ENCODE measurements at places on chromosomes 11 and 22.

- no peak for DNase-seq
Observed at GRCh38 chr11:80365980-80366379, 925.1 kb upstream of the TENM4 start.

DNA sequence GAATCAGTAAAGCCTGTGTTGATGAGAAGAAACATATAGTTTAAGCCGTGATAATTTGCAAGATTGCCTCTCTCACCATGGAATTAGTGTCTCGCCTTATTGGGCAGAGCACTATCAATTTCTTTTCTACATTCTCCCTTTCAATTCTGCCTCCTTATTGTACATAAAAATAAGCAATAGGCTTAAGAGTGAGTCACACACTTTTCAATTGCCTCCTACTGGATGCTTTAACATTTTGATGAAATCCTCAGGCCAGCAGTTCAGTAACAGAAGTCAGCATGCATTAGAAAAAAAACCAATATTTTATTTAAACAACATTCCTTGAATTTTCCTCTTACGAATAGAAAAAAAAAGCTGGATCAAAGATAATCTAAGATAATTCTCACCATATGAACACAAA, 33.8 kb upstream of the VWA5A start:
- DNase-seq = no peak

GRCh38 chr11:12744826-12745502, 70.7 kb downstream of the TEAD1 start:
- no peak for DNase-seq

GRCh38 chr11:4539603-4540219, 5.3 kb upstream of the OR52M1 start:
- peak; percentile 14 for DNase-seq

DNA sequence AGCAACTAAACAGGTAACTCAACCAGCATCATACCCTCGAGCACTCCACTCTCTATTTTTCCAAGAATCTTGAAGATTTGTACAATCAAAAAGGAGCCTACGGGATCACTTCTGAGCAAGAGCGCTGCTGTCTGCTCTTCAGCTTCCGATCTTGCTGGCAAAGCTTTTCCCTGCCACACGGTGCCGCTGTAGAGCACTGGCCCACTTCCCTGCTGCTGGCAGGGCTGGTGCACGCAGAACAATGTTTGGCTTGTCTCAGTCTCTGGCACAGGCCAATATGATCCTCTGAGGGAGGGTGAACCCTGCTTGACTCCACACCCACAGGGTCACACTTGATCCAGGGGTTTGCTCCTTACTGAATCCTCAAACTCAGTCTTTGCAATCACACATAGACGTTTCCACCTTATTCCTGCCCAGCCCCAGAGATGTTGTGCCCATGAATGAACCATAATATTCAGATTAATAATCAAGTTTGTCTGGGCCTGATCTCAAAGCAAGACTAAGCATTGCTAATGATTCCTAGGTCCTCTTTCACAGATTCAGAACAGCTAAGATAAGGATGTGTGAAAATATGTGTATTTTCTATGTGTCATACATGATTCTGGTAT, 536.6 kb downstream of the SOX6 start:
- no peak for DNase-seq

DNA sequence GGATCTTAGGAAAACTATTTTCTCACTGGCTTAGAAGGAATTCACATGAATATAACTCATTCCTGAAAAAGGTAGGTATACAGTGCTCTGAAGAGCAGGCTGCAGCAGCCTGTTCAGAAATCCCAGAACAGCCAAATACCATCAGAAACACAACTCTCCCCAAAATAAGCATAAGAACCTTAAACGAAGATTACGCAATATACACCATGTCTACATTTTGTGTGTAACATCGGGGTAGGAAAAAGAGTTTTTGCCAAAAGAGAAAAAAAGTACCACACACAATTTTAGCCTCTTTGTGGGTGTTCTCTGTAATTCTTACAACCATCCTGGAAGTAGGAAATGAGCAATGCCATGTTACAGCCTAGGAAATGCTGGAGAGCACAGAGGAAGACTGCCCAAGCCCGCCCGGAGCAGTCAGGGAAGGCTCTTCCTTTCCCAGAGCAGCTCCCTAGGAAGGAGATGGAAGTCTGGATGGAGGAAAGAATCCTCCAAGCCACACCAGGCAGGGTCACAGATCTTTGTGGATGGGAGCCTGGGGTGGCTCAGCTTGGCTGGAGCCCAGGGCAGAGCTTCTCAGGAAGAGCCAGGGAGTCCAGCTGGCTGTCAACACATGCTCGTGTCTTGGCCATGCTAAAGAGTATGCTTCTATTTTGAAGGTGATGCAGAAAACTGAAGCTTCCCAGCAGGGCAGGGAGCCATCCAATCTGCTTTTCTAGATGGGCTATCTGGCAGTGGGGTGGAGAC, 49.7 kb upstream of the ARFGAP3 start:
- no peak for DNase-seq

DNA sequence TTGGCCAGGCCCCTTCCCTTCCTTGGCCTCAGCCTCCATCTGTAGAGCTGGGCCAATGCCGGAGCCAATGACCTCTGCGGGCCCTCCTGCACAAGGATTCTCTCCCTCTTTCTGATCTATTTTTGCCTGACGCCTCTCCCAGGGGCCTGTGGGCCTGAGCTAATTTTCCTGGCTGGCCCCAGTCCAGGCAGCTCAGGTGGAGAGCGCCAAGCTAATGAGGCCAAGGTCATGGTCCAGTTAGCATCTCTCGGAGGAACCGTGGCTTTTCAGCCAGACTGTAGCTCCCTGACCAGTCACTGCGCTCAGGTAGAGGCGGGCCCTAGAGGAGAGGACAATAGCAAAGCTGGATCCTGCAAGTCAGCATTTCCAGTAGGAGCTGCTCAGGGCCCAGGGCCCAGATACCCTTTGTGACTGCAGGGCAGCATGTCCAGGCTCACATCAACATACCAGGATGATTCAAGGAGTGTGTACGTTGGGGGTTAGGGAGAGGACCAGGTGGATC, 43.5 kb downstream of the APOL3 start:
- DNase-seq = no peak

GRCh38 chr11:12716816-12717215, 42.6 kb downstream of the TEAD1 start:
- no peak for DNase-seq

DNA sequence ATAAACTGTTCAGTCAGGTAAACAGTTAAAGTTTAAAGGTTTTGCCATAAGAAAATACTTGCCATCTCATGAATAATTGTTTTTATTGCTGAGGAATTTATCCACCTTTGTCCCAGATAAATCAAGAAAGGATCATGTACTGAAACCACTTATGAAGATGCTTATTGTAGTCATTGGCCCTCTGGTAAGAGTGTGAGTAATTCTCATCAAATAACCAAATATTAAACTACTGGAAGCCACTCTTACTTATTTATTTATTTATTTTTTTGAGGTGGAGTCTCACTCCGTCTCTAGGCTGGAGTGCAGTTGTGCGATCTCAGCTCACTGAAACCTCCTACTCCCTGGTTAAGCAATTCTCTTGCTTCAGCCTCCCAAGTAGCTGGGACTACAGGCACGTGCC, 35.1 kb downstream of the TMEM135 start:
- DNase-seq = no peak

DNA sequence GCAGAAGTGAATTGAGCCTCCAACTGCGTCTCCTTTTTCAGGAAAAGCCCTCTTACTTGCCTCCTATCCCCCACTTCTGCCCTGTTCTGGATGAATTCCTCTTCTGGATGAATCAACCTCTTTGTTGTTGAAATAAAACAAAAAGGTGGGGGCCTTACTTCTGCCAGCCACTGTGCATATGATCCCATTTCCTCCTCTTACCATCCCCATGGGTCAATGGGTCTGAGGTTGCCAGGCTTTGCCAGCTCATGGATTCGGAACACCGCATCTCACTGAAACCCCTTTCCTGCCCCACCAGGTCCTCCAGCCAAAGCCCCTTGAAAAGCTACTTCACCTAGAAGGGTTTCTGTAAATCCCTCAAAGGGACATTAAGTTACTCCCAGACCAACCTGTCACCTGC, 3.7 kb upstream of the CHST1 start:
- no peak for DNase-seq

DNA sequence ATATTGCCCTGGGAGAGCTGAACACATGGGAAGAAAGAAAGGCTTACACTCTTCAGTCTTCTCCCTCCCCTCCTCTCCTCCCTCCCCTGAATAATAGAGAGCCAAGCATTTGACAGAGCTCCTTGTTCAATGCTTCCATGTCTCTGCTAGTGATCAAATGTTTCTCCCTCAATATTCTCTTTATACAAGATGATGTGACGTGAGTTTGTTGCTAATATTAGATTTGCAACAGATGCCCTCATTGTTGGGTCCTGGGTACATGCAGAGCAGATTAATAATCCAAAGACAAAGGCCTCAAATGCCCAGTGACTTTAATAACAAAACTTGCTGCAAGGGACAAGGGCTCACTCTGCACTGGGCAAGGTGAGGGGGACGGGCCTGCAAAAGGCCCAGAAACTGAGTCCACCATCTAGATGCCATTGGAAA, 7.1 kb upstream of the ENDOD1 start:
- no peak for DNase-seq

GRCh38 chr11:101169944-101170343, 40.3 kb upstream of the PGR start:
- DNase-seq = no peak

DNA sequence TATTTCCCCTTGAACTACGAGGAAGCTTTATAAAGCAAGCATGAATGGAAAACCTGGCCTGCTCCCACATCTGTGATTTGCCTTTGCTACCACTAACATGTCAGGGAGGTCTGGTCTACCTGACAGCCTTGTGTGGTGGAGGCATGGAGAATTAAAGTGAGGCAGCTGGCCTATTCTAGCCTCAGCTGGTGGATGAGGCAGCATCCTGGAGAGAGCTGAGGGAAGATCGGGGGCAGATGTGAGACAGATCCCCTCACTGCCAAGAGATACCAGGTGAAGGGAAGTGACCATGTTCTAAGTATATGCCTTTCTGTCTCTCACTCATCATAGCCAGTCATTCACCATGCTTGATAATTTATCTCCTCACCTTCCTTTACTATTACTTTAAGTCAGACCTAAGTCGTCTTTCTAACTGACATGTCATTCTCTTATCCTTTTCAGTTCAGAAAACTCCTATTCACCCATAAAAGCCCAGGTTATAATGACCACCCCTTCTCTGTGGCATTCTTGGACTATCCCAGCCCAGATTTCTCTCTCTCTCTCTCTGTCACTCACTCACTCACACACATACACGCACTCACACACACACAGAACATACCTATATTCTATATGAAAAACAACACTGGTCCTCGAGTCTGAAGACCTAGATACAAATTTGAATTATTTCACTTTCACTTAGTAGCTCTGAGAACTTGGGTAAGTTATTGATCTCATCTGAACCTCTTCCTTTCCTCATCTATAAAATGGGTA, 90.7 kb downstream of the CSNK2A3 start:
- no peak for DNase-seq

DNA sequence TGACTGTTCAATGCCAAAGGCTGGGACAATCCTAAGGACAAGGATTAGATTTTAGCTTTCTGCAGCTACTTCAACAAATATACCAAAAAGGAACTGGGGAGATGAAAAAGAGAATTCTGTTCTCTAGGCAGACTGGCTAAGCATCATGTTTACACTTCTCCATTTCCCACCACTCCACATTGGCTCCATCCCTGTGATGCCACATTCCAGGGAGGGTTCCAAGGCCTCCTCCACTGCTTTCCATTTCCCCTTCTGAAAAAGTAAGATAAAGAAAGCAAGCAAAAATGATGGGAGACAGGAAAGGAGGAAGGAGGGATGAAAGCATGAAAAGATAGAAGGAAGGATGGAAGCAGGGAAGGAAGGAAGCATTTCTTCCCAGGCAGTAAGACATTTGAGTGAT, 315.8 kb downstream of the BLID start:
- no peak for DNase-seq

DNA sequence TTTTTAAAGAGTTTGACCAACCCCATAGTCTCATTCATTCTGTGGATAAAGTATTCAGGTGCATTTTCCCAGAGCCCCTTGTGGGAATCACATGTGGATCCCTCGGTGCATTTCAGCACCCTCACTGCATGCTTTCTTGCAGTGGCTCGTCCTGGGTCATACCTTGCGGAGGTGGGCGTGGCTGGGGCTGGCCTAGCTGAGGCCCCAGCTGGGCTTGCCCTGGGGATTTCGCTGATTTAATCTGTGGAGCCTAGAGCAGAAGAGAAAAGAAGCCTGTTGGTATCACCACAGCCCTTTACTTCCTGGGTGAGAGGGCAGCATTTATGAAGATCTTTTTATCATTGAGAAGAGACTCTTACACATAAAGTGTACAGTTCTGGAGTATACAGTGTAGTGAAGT, 53.1 kb downstream of the FBXO7 start:
- DNase-seq = no peak

DNA sequence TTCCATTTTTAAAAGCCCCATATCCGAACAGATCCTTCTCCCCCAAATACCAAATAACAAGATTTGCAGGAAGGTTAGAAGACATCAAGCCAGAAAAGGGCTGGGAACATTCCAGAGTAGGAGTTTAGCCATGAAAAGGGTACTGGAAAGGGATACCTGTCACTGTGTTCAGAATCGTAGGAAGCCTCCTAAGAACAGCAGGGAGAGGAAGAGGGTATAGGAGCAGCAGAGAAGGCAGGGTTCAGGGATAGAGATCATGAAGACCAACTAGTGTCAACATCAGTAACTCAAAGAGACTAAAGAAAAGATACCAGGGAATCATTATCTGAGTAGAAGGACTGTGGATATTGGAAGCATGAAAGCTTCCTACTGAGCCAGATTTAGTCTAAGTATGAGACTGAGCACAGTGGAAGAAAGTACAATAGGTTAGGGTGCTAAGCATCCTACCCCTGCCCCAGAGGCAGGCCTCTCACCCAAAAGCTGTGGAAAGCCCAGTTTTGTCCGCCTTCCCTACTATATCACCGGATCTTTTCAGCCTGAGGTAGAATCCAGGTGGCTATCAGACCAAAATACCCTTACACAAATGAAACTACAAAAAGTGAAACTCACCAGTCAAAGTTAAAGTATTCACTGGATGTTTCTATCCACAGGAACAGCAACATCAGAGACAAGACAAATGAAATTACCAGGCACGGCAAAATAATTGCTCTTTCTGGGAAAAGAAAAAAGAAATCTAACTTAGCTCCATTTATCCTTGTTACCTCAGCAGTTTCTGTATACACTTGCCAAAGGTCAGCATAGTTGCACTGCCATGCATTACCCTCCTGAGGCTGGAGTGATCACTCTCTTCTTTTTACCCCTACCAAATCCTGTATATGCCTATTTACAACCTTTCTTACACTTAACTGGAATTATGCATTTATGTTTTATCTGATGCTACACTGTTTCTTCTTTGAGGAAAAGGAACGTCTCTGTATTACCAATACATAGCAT, 16.7 kb downstream of the GDPD4 start:
- DNase-seq = no peak

- DNase-seq = no peak
Observed at GRCh38 chr11:15725246-15725645, 610.5 kb downstream of the INSC start.

DNA sequence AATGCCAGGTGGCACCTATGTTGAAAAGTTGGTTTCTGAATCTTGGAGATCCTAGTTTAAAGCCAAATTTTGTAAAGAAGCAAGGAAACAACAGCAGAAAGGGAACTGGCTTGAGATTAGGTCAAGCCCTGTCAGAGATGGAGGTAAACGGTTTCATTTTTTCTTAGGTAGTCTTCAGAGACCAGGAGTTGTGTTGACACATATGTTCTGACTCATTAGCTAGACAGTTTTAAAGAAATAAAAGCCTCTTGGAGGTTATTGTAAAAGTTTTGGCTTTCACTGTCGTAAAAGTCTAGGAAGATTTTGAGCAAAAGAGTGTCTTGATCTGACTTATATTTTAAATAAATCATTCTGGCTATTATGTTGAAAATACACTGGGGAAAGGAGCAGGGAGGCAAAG, 151.5 kb upstream of the CTSC start:
- DNase-seq = no peak

GRCh38 chr22:29786031-29786430, 18.9 kb downstream of the UQCR10 start:
- DNase-seq = no peak
